Progenitor cell of endocrine pancreas (in vitro differentiated cells): ENCODE measurements at places on chromosomes 3 and 15. TPM values are rescaled to one million over a fixed set of nuclear protein-coding genes. Genes with fewer than 3 reads are reported as not detected.

The CATSPER2 gene
- 7.7 and 10.7 TPM in 2 replicates for total RNA-seq

GRCh38 chr3:73601481-73601880 lies 23.3 kb downstream of the PDZRN3 start:
- no peak overlapping the region for H3K4me3 ChIP-seq
- peaks cover 5% of the 10 kb centered on the region for H3K4me1 ChIP-seq
- DNase-seq: no peak
- H3K36me3 ChIP-seq: peaks cover 5% of the 10 kb centered on the region

GRCh38 chr15:67548862-67549651 lies 6.6 kb downstream of the MAP2K5 start:
- no peaks in the 10 kb centered on the region for H3K27me3 ChIP-seq
- peaks cover 19% of the 10 kb centered on the region for H3K4me1 ChIP-seq
- H3K4me3 ChIP-seq: no peak overlapping the region
- H3K36me3 ChIP-seq: peaks cover 8% of the 10 kb centered on the region

DNA sequence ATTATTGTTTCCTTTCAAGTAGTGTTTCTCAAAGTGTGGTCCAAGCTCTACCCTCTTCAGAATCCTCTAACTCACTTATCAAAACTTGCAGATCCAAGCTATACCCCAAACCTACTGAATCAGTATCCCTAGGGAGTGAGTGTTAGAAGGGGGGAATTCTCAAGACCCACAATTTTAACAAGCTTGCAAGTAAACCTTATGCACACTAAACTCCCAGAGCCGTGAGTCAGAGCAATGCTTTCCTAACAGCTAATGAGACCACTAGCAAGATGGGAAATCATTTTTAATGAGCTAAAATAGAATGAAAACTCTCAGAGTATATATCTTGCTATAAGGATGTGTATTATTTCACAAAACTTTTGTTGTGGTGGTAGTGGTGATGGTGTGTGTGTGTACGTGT lies 41.1 kb upstream of the SRGAP3 start:
- no peak overlapping the region for H3K27ac ChIP-seq
- H3K27me3 ChIP-seq: peaks cover 3% of the 10 kb centered on the region
- DNase-seq: no peak
- no peaks in the 10 kb centered on the region for H3K36me3 ChIP-seq
- H3K4me1 ChIP-seq: no peaks in the 10 kb centered on the region

DNA sequence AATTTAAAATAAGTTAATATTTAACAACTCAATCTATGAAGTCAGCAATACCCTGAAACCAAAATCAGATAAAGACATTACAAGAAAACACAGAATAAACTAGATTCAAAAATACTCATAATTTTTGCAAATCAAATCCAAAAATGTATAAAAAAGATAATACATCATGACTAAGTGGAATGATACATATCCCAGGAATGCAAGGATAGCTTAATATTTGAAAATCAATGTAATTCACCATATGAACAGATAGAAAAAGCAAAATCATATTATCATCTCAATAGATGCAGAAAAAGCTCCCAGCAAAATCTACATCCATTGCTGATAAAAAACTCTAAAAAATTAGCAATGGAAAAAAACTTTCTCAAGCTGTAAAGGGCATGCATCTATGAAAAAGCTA lies 70.5 kb downstream of the SETMAR start:
- no peak overlapping the region for H3K27ac ChIP-seq
- H3K27me3 ChIP-seq: no peaks in the 10 kb centered on the region
- no peak overlapping the region for H3K4me3 ChIP-seq
- peaks cover 3% of the 10 kb centered on the region for H3K4me1 ChIP-seq
- H3K36me3 ChIP-seq: peaks cover 19% of the 10 kb centered on the region

DNA sequence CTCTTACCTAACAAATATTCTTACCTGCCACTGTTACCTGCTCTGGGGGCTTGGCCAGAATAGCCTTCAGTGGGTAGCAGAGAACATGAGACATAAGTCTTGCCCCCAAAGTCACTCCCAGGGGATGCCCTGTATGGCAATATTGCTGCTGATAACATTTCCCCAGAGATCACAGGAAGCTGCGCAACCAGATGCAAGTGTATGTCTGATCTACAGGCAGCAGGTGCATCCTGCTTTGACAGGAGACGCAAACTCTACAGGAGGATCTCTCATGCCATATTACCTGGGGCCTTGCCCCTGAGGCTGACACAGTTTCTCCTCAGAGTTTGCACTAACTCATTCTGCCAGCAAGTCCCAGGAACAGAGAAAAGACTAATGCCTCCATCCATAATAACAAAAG lies 174.4 kb upstream of the LPP start:
- no peak overlapping the region for H3K27ac ChIP-seq
- H3K4me3 ChIP-seq: no peak overlapping the region
- no peak for DNase-seq
- H3K27me3 ChIP-seq: peaks cover 22% of the 10 kb centered on the region
